ENCODE measurements at places on chromosomes 7 and 10. TPM values are rescaled to one million over a fixed set of nuclear protein-coding genes. Genes with fewer than 3 reads are reported as not detected.

SORBS1 gene
- polyA plus RNA-seq = 1.1 TPM

CCM2 gene
- 25.8 TPM for polyA plus RNA-seq

JCAD gene
- polyA plus RNA-seq = 13.9 TPM

C10orf62 gene
- not detected for polyA plus RNA-seq

TNRC18 gene
- 20.1 TPM for polyA plus RNA-seq

MYO1G gene
- not detected for polyA plus RNA-seq

SHH gene
- not detected for polyA plus RNA-seq

SNX10 gene
- not detected for polyA plus RNA-seq

HPSE2 gene
- polyA plus RNA-seq = 0.04 TPM

COL28A1 gene
- 0.11 TPM for polyA plus RNA-seq

ANKIB1 gene
- polyA plus RNA-seq = 45.1 TPM

TRUB1 gene
- polyA plus RNA-seq = 14.5 TPM

FAS gene
- 52.3 TPM for polyA plus RNA-seq

PRSS37 gene
- not detected for polyA plus RNA-seq
